ENCODE measurements at places on chromosomes 12 and 14.

DNA sequence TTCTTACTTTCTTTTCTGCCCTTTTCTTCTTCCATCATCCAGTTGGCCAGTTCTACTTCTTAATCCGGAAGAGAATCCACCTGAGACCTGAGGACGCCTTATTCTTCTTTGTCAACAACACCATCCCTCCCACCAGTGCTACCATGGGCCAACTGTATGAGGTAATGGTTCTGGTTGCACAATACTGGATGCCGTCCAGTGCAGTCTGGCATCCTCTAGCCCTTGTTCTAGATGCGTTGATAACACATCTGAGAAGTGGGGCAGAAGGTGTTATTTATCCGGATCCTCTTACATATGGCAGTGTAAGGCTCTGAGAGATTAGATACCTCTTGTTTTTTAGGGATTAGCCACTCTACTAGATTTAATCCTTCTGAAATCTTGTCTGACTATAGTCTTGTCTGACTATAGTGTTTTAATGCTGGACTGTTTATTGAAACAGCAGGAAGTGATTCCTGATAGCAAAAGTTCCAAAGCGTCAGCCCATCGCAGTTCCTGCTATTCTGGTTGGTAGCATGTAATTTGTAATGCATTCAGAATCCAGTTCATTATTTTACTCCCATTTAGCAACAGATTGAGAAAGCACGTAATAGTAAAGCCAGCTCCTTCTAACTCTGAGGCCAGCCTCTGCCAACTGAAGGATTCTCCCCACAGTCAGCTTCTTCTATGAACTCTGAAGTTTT lies 7.9 kb downstream of the GABARAPL1 start:
- peak; percentile 76 for DNase-seq

DNA sequence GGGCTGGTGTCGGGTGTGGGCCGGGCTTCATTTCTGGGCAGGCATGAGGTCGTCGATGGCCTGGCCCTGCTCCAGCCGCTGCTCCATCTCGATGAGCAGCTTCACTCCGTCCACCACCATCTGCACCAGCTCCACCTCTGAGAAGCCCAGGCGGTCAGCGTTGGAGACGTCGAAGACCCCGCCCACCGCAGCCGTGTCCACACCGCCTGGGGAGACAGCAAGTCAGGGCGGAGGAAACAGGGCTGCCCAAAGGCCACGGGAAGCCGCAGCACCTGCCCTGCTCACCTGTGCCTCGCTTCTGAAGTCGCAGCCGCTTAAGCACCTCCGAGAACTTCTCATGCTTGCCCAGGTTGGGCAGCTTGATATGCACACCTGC lies 2.8 kb downstream of the CKB start:
- DNase-seq = peak; percentile 53

- DNase-seq = peak; percentile 62
Observed at GRCh38 chr14:103091041-103091882, 3.3 kb upstream of the EXOC3L4 start.

- DNase-seq = no peak
Observed at GRCh38 chr14:75522224-75522982, at the start of gene BATF. Gene BATF, plus strand, starts transcription at chr14:75522469. Its CDS starts 214 bp downstream, at chr14:75522683.

GRCh38 chr12:109753054-109753401 lies 39.4 kb downstream of the FAM222A start:
- DNase-seq = no peak

DNA sequence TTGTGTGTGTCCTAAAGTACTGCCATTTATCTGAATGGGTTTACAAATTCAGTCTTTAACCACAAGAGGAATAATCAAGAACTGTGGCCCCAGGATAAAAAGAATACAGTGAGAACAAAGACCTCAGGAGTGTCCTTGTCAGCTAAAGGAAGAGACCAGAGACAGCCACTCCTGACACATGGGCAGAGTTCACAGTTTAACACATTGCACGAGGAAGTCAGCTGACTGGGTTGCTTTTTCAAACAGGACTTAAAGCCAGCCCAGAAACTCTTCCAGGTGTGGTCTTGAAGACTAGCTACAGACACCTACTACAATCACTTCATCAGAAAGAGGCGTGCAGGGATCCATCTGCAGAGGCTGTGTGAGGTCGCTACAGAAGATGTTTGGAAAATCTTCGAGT lies 42.8 kb downstream of the GNS start:
- DNase-seq = no peak

GRCh38 chr12:22325218-22325617 lies 9.3 kb downstream of the ST8SIA1 start:
- no peak for DNase-seq

GRCh38 chr14:94885481-94886155 lies 115.7 kb upstream of the GSC start:
- DNase-seq = no peak
